ENCODE measurements at places on chromosomes 3 and 15.

GRCh38 chr3:169477790-169478189 lies 185.7 kb downstream of the MECOM start:
- no peak for DNase-seq

GRCh38 chr3:163773136-163773535 lies 1305.2 kb downstream of the SI start:
- no peak for DNase-seq

DNA sequence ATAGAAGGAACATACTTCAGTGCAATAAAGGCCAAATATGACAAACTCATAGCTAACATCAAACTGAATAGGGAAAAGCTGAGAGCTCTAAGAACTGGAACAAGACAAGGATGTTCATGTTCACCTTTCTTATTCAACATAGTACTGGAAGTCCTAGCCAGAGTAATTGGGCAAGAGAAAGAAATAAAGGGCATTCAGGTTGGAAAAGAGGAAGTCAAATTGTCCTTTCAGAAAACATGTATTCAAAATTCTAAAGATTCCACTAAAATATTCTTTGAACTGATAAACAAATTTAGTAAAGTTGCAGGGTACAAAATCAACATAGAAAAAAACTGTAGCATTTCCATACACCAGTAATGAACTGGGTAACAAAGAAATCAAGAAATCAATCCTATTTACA lies 12.2 kb upstream of the ZNF197 start:
- no peak for DNase-seq

DNA sequence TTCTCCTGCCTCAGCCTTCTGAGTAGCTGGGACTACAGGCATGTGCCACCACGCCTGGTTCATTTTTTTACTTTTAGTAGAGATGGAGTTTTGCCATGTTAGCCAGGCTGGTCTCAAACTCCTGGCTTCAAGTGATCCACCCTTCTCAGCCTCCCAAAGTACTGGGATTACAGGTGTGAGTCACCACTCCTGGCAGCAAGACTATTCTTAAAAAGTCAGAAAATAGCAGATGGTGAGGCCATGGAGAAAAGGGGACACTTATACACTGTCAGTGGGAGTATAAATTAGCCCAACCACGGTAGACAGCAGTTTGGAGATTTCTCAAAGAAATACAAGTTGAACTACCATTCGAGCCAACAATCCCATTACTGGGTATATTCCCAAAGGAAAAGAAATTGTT lies 603.3 kb upstream of the TBL1XR1 start:
- DNase-seq = no peak

DNA sequence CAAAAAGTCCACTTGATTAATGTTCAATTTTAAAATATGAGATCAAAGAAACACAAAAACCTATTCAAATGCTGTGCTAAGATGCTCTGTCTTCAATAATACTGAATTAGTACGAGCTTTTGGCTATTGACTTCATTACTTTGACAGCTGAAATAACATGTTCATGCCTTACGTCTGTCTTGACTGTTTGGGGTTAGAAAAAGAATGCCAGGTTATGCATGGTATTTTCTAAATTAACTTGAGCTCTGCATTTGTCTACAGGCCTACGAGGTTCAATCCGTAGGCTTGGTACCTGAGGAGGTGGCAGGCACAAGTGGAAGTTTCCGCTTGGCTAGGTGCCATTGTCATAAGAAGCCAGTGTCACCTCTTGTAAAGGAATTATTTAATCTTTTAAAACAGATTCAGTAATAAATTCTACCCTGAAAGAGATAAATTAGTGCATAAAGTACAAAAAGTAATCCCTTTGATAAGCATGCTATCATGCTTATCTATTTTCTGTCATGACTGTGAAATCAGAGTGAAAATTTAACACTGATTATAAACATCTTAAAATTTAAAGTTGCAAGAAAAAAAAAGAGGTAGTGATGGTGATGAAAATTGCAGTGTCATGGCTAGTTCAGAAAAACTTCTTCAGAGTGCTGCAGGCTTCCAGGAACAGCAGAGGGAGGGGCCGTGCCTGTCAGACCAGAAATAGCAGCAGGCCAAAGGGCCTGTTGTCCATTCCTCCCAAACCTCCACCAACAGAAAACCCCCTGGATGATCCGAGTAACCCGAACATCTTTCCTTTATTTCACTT lies 115.7 kb downstream of the ARRDC4 start:
- DNase-seq = no peak

DNA sequence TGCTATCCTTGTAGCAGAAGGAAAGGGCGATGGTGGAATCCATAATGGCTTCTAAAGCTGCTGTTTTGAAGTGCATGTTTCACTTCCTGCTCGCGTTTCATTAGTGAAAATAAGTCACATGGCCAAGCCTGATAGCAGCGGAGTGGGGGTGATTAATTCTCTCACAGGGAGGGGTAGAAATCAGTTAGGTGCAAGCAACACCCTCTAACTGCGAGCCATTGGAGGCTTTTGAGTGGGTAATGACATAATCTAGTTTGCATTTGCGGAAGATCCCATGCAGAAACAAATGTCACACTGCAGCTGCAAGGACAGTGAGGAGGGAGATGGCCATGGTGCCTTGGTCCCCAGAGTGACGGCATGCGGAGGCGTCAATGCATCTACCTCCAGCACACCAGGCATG lies 41.1 kb downstream of the CACNA2D3 start:
- DNase-seq = no peak

DNA sequence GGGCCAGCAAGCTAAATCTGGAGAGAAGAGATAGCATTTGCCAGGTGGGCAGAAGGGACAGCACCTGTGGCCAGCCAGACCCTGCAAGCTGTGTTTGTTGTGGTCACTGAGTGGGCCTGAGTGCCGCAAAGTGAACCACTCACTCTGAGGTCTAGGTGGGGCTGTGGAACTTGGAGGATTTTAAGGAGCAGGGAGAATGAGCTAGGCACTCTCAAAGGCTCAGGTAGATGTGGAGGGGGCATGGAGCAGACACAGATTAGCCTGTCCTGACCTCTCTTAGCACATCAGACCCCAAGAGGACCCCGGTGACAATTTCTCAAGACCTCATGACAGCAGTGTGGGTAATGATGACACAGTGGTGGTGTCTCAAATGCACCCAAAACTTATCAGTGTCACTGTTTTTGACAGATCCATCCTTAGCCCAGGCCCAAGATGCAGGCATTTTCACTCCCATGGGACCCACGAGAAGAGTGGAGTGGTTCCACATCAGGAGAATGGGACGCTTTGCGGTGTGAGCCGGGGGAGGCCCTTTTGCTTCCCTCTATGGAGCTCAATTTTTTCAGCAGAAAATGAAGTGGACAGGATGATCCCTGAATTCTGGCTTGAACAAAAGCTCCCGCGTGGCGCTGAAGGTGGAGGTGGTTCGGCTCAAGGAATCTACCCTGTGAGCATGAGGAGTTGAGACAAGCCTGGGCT lies 43.8 kb upstream of the TLE3 start:
- DNase-seq = no peak
